ENCODE measurements at places on chromosomes 2 and 18. TPM values are rescaled to one million over a fixed set of nuclear protein-coding genes. Genes with fewer than 3 reads are reported as not detected.

The DSC2 gene
- total RNA-seq, result 54.9 TPM

The MAPRE2 gene
- 16.5 TPM for total RNA-seq

The FRZB gene
- 52.1 TPM for total RNA-seq

The TGFA gene
- 2.0 TPM for total RNA-seq

The FBXO36 gene
- total RNA-seq, result 13.3 TPM

- no peaks in the 10 kb centered on the region for H3K4me1 ChIP-seq
- H3K4me3 ChIP-seq, result no peak overlapping the region
- no peaks in the 10 kb centered on the region for H3K36me3 ChIP-seq
Observed at GRCh38 chr2:69291004-69291650, 95.9 kb downstream of the GFPT1 start.

DNA sequence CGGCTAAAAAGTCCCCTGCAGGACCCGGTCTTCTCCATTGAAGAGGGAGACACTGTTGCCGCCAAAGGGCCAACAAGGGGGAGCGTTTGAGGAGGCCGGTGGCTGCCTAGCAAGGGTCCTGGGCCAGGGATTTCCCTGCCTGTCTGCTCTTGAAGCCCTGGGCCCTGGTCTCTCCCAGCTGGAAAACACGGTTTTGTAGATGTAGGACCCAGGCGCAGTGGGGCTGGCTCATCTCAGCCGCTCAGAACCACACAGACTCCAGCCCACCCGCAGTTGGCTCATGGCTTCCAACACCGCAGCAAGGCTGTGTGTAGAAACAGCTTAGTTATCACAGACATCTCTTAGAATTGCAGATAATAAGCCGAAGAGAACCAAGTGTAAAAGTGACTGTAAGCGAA is 57.1 kb upstream of the TWIST2 start:
- H3K27ac ChIP-seq, result peak overlapping the region; percentile 62
- H3K27me3 ChIP-seq, result no peaks in the 10 kb centered on the region
- H3K36me3 ChIP-seq, result no peaks in the 10 kb centered on the region
- DNase-seq, result peak; percentile 20
- no peaks in the 10 kb centered on the region for H3K4me1 ChIP-seq
- no peak overlapping the region for H3K4me3 ChIP-seq

DNA sequence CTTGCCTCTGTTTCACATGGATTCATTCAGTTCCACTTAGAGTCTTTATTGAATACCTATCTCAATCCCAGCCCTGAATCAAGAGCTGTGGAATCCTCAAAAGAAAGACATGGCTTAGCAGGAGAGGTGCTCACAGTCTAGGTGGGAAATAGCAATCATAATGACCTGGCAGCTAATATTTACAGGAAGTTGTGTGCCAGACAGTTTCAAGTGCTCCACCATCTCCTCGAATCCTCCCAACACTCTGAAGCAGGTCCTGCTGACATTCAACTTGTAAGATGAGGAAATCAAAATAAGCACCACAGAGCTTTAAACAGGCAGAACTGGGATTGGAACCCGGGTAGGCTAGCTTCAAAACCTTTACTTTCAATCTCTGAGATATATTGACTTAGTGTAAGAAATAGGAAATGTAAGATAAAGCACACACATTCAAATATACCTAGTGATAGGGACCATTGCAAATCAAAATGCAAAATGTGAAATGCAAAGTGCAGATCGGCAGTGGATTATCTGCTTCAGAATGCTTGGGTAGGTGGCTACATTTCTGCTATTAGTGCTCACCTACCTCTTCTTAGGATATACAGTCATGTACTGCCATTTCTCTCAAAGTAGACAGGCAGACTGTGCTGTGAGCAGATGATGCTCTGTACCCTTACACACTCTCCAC is 182.0 kb downstream of the PRKCE start:
- H3K4me1 ChIP-seq, result peaks cover 5% of the 10 kb centered on the region
- H3K4me3 ChIP-seq, result no peak overlapping the region
- DNase-seq, result no peak

GRCh38 chr2:49199266-49199665 is 45.0 kb upstream of the FSHR start:
- no peak overlapping the region for H3K27ac ChIP-seq
- DNase-seq, result no peak
- H3K36me3 ChIP-seq, result no peaks in the 10 kb centered on the region

GRCh38 chr2:225117051-225117716 is 74.9 kb upstream of the DOCK10 start:
- H3K27me3 ChIP-seq, result no peaks in the 10 kb centered on the region
- no peaks in the 10 kb centered on the region for H3K4me1 ChIP-seq
- no peak for DNase-seq
- H3K27ac ChIP-seq, result no peak overlapping the region
- no peaks in the 10 kb centered on the region for H3K36me3 ChIP-seq
- H3K4me3 ChIP-seq, result no peak overlapping the region

GRCh38 chr2:70870790-70871189 is 35.2 kb upstream of the CD207 start:
- no peak overlapping the region for H3K4me3 ChIP-seq
- peaks cover 63% of the 10 kb centered on the region for H3K27me3 ChIP-seq
- no peaks in the 10 kb centered on the region for H3K36me3 ChIP-seq
- H3K27ac ChIP-seq, result no peak overlapping the region
- DNase-seq, result peak; percentile 46

DNA sequence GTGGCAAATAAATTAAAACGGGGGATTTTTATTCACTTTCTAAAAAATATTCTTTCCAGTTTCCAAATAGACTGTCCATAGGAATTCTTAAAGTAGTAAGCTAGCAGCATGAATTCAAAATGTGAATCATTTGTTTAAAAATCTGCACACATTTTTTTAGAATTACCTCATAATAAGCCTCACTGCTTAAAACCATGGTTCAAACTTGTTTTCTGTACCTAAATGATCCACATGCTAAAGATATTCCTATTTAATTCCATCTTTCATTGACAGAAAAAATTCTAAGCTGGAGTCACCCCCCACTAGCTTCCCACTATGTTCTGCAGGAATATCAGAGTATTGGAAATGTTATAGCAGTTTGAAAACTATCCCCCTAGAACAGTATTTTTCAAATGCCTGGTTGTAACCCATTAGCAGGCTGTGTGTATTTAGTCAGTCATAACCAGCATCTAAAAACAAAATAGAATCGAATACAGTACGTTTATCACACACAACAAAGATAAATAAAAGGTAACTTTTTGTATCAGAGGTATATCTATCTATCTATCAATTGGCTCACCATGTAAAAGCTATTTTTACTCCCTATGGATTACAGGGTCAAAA is 11.2 kb upstream of the IKZF2 start:
- H3K4me1 ChIP-seq, result no peaks in the 10 kb centered on the region
- no peak overlapping the region for H3K4me3 ChIP-seq
- DNase-seq, result no peak
- no peaks in the 10 kb centered on the region for H3K36me3 ChIP-seq
- no peak overlapping the region for H3K27ac ChIP-seq

DNA sequence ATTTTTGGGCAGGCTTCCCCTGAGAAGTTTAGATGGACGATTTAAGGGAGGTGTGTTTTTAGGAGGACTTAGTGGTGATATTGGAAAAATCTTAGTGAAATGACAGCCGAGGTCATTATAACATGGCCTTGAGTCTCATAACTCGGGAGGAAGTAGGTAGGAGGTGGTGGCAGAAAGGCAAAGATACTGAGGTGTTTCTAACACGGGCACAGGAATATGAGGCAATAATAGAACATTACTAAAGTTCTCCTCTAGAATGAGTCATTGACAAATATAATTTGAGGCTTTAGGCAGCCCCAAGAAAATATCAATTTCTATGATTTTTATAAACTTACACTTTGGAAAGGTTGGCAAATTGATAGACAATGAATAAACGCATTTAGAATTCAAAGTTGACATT is 146.1 kb upstream of the ZEB2 start:
- no peak for DNase-seq
- no peaks in the 10 kb centered on the region for H3K4me1 ChIP-seq
- no peaks in the 10 kb centered on the region for H3K36me3 ChIP-seq

GRCh38 chr2:29561628-29562027 is 359.8 kb downstream of the ALK start:
- H3K27me3 ChIP-seq, result no peaks in the 10 kb centered on the region
- no peak overlapping the region for H3K4me3 ChIP-seq
- no peak overlapping the region for H3K27ac ChIP-seq
- H3K36me3 ChIP-seq, result no peaks in the 10 kb centered on the region
- H3K4me1 ChIP-seq, result peaks cover 5% of the 10 kb centered on the region

DNA sequence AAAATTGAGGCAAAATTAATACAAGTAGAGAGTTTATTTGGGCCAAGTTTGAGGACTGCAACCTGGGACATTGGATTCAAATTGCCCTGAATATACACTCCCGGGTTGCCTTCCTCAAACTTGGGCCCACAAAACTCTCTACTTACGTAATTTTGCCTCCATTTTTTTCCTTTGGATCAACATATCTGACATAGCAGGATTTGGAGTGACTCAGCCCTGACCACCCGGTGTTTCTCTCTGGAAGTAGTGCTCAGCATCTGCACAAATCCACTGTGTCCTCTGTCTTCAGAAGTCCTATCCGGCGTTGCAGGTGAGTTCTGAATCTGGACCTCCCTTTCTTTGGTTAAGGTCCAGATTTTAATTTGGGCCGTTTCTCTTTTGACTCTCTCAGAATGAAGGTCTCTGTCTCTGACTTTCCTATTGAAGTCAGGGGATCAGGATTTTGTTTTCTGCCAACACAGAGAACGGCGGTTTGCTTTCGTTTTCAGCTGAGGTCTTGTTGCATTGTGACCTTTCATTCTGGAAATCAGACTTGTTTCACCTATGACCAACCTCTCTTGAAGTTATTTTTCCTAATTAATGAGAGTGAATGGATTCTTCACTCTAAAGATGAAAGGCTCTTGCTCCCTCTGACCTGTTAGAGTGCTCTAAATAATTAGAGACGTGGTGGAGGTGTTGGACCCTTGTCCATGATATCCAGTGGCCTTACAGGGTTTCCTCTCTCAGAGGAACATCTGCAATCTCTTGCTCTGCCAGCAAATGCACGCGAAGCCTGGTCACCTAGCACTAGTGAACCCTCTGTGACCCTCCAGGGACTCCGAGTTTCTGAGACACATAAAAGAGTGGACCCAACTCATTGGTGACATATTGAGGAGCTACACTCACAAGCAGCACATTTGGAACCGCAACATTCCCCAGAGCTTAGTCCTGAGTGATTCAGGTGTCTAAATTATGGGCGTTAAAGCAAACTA is 13.6 kb downstream of the TCF23 start:
- no peak for DNase-seq
- H3K36me3 ChIP-seq, result no peaks in the 10 kb centered on the region
- H3K4me3 ChIP-seq, result no peak overlapping the region
- H3K27ac ChIP-seq, result no peak overlapping the region
- no peaks in the 10 kb centered on the region for H3K27me3 ChIP-seq

DNA sequence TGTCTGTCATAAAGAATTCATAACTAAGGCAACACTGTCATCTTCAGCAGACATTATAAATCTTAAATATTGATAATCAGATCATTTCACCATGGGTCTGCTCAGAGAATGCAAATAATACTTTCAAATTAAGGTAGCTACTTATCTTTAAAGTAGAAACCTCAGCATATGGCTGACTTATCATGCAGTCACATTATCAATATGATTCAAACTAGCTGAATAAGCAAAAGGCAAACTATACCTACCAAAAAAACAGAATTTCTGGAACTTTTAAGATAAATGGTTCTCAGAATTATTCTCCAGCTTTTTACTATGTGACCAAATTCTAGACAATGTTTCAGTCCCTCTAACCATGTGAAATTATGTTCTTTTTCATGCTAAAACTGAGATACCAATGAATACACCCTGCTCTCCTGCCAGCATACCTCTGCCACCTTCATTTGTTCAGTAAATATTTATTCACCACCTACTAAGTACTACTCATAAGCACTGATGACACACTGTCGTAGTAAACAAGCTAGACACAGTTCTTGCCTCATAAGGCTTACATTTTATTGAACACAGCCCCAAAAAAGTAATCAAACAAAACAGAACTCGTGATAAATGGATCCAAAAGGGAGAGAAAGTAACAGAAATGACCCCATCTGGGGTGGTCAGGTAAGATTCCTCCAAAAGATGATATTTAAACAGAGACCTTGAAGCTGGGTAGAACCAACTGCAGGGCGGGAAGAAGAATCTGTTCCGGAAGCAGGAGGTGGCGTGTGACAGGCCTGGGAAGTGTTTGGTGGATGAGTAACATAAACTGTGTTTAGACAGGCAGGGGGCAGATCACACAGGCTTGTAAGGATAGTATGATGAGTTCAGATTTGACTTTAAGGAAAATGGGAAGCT is 17.7 kb downstream of the SPIRE1 start:
- no peak for DNase-seq
- H3K36me3 ChIP-seq, result no peaks in the 10 kb centered on the region
- H3K27me3 ChIP-seq, result no peaks in the 10 kb centered on the region
- H3K4me1 ChIP-seq, result no peaks in the 10 kb centered on the region
